GM18507 (cell line): ENCODE measurements at places on chromosomes 6 and 20.

- DNase-seq = no peak
Observed at GRCh38 chr6:37503309-37503965, 3.7 kb upstream of the CCDC167 start.

DNA sequence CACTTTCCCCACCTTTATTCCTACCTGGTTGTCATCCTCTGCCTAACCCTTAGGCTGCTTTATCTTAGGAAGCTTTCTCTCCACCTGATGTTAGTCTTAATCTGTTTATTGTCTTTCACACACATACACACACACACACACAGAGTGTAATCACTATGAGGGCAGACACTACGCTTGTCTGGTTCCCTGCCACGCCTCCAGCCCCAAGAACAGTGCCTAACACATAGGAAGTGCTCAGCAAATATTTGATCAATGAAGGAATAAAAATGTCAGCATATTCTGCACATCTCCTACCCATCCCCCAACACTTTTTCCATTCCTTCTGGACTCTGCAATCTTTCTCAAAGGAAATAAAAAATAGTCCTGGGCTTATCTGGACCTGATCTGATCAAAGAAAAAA, 51.1 kb upstream of the NFATC2 start:
- DNase-seq = no peak

GRCh38 chr6:105200133-105200730, 20.4 kb upstream of the POPDC3 start:
- no peak for DNase-seq

DNA sequence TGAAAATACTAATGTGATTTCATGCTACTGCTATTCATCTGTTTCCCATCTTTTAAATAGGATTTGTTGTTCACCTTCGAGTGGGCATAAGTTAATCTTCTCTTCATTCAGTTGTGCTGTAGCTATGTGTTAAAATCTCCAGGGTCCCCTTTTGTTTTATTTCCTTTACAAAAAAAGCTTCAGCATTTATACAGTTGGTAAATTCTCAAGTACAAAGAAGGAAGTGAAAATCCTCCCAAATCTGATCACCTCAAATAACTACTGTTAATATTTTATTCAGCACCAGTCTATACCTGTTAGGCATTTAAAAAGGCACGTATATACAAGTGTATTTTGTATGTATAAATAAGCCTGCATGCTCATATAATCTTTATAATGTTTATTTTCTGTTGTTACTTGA, 251.2 kb downstream of the TMEM242 start:
- DNase-seq = no peak

DNA sequence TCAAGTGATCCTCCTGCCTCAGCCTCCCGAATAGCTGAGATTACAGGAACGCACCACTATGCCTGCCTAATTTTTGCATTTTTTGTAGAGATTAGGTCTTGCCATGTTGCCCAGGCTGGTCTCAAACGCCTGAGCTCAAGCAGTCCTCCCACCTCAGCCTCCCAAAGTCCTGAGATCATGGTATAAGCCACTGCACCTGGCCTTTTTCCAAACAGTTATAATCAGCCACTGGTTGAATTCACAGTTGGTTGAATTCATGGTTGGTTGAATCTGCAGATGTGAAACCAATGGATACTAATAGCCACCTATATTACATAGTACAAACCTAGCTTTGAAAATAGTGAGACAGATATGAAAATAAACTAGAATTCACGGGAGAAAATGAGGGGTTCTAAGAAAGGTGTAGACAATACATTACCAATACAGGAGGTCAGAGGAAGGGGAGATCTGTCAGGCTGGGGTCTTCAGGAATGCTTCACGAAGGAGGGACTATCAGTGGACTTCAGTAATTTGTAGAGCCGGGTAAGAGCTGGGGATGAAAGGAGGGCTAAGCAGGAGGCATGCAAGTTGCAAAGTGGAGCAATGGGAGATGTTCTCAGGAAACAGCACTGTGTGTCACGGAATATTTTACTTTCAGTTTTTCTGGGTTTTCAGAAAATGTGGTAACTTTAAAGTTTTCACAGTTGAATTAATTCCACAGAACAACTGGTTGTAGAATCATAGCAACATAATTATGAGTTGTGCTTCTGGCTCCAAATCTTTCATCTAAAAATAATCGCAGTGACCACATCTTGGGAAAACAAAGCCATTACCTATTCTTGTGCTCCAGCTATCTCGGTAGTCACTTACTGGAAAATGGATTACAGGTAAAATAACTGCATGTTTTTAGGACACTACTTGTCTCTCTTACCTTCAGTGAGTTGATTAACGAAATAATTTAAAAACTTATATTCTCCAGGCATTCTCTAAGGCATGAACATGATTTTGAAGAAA, 12.9 kb upstream of the CEP85L start:
- no peak for DNase-seq

DNA sequence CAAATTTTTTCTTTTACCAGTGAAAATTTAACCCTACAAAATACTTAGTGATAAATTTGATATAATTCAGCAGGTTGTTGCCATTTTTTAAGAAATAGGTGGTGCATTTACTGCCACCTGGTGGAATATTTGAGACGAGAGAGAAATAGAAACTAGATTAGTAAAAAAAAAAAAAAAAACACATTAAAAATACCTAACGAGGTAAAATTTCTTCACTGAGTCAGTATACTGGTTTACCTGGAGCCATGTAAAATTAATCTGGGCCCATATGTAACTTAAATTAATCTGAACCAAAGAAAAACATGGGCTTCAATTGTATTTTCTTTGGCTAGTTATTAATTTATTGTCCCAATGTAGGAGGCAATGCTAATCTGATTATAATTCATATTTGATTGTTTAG, 520.8 kb downstream of the EPM2A start:
- no peak for DNase-seq

GRCh38 chr20:19974630-19975435, 42.3 kb upstream of the NAA20 start:
- DNase-seq = no peak

- DNase-seq = no peak
Observed at GRCh38 chr20:50999355-50999754, 23.6 kb downstream of the KCNG1 start.

DNA sequence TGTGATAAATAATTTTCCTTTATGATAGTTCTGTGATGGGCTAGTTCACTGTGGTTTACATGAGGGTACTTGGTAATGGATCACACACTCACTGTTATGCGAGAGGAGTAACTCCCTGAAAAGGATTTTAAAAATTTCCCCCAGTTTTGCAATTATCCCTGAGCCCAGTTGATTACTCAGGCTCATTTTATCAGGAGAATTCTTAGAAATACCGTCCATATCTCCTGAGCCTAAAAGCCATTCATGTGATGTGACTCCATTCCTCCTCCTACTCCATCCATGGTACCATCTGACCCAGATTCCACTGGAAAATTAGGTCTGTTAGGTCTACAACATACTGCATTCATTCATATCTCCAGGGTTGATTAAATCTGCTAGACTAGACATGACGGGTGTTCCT, 16.4 kb upstream of the IBTK start:
- DNase-seq = no peak

- no peak for DNase-seq
Observed at GRCh38 chr6:27890445-27891319, 21.5 kb downstream of the OR2B2 start.

DNA sequence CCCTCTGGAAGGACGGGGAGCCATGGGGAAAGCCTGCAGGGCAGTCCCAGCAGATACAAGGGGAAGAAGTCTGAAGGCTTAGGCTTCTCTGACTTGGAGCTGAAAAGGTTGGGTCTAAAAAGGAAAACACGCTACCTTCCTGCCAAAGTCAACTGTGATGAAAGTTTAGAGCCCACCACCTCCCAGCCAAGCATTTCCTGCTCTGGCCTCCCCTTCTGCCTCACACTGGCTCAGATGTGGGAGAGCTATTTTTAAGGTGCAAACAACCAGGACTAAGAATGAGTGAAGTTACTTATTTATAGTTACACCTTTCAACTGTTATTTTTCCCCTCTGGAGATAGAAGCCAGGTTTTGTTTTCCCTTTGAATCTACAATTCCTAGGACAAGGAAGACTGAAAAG, 21.2 kb downstream of the NEDD9 start:
- no peak for DNase-seq

GRCh38 chr6:106674541-106675229, 45.3 kb downstream of the QRSL1 start:
- DNase-seq = no peak
